ENCODE measurements at places on chromosomes 2 and 18.

- no peak for DNase-seq
Measured at GRCh38 chr2:230205034-230205433, 14.8 kb downstream of the SP110 start.

DNA sequence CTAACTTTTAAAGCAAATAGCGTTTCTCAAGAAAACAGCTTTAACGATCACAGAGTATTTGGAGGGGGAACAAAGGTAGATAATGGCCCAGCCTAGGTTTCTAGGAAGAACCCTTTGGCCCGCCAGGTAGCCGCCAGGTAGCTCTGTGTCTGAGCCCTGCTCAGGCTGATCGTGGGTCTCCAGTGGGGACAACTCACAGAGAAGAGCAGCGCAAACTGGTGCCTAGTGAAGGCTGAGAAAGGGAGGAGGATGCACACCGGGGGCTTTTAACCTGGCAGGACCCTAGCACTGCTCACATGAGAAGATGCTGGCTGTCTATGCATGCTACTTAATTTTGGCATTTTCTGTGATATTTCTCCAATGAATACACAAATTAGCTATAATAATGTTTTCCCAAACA, 5.8 kb downstream of the NGEF start:
- no peak for DNase-seq

- no peak for DNase-seq
Measured at GRCh38 chr2:59900728-59901452, 652.6 kb downstream of the BCL11A start.

DNA sequence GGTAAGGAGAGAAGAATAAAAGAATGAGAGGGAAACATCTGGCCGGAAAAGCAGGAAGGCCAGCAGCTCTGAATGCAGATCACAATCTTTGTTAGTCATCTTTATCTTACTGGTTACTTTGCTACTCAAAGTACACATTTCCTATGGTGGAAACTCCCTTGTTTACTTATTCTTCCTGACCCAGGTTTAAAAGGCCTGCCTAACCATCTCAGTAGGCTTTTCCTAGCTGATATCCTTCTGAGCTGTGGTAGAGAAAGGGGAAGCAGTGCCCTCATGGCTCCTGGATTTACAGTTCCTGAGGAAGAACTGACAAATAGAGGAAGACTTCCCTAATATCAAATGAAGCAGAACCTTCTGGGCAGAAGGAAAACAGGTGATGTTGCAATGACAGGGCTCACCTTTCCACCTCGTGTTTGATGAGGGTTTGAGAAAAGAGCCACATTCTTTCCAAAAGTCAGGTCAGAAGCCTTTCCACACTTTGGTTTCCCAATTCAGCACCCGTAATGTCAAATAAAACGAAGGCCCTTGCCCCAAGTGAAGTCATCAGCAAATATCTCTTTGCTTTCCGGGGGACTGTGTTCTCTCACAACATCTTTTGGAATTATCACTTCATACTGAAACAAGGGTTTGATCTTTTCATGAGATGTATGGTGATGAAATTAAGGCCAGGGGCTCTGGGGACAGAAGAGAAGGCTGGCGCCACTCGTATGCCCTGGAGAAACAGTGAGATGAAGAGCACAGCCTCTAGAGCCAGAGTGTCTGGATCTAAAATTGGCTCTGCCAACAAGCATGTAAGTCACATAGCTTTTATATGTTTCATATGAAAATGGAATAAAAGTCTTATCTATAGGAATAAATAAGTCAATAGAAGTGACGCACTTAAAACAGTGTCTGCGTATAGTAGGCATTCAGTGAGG, 26.7 kb upstream of the APOB start:
- no peak for DNase-seq

DNA sequence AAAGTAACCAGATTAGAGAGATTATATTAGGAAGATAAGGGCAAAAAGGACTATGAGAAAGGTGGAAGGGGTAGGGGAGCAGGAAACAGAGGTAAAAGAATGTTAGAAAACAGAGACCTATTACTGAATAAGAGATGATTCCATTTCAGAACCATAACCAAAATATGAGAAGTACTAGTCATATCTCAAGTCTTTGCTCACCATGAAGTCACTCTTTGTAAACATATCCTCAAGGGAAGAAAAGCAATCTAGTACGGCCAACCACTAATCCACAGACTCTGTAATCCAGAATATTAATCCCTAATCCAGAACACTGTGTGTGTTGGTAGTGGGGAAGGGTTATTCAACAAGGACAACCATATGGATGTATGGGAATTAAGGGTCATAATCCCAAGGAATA, 92.0 kb downstream of the CDCA7 start:
- no peak for DNase-seq

DNA sequence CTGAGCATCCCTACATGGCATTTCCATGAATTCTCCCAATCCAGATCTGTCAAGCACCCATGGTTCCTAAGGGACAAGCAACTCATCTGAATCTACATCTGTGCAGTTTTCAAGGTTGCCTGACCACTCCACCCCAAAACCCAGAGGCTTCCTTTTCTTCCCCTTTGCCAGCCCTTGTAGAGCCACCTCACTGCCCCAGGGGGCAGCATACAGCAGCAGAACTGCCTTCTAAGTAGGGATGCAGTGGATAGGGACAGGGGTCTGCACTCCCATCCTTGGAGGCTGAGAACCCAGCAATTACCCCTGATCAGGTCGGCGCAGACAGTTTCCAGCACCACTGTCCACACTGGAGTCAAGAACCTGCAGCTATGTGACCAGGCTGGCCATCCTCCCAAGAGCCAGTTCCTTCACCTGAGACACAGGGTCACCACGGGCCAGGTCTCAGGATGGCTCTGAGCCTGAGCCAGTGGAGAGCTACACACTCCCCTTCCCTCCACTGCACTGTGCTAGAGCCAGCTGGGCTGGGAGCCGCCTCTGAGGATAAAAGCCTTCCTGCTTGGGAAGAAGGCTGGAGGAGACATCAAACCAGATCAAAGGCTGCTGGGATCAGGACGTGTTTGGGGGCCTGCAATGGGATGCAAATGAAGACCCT, 283.1 kb downstream of the CELF4 start:
- no peak for DNase-seq
